ENCODE measurements at places on chromosomes 12 and 14. TPM values are rescaled to one million over a fixed set of nuclear protein-coding genes. Genes with fewer than 3 reads are reported as not detected.

PEBP1 gene
- total RNA-seq: 167 TPM

CCDC197 gene
- not detected for total RNA-seq

CLEC4C gene
- total RNA-seq: not detected

SAMD15 gene
- total RNA-seq: 2.1 TPM

CHGA gene
- not detected for total RNA-seq

CCDC91 gene
- 11.9 TPM for total RNA-seq

SYCP3 gene
- total RNA-seq: not detected

DNA sequence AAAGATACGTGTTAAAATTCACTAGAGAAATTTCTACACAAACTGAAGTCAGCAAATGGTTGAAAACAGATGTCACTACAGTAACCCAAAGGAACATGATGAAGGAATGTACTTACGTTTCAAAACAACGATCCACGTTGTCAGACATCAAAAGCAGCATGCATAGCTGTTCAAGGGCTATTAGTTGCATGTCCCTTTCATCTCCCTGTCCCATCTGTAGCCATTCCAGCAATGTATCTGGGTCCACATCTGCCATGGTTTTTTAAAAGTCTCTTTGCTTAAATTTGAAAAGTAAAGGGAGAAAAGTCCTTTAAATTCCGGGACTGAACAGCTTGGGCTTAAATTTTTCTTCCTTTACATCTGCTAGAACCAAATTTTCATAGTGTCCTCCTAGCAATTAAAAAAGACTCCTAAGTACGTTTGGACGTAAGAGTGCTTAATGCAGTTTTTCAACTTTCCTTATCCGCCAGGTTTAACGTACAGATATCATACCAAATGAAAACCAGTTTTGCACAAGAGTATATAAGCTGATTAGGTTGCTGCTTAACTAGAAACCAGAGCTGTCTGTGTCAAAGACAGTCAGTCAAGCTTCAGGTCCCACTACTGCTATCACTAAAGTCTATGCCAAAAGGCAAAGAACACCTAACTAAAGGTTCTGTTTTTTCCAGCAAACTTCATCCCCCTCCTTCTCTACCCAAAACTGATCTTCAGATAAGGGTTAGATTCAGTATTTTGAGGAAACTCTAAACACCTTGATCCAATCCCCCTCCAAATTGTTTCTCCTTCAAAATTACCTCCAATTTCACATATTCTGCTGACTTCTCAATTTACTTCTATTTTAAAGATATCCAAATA is 1.7 kb downstream of the HECTD1 start:
- peak; percentile 40 for DNase-seq

DNA sequence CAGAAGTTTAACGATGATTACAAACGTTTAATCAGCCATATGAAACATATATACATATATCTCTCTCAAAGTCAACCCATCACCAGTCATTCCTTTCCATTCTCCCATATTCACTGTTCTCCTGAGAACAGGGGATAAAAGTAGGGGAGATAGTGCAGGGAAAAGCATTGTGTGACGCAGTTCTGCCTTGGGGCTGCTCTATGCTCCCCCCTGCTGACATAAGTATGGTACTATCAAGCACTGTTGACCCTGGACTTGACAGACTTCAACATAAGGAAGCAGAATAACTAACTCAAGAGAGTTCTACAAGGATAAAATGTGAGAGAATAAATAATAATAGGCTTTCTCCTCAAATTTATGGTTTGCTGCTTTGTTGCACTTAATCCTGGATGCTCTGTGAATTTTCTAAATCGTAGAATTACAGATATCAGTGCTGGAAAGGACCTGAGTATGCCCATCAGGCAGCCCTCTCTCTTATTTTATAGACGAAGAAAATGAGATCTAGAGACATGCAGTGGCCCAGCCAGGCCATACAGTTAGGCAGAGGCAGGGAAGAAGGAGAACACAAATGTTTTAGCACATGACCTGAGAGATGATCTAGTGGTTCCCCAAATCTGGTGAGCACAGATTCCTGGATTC is 87.2 kb downstream of the SCN8A start:
- peak; percentile 52 for DNase-seq

- DNase-seq: no peak
Measured at GRCh38 chr12:71439362-71439612, 311 bp upstream of the LGR5 start.

DNA sequence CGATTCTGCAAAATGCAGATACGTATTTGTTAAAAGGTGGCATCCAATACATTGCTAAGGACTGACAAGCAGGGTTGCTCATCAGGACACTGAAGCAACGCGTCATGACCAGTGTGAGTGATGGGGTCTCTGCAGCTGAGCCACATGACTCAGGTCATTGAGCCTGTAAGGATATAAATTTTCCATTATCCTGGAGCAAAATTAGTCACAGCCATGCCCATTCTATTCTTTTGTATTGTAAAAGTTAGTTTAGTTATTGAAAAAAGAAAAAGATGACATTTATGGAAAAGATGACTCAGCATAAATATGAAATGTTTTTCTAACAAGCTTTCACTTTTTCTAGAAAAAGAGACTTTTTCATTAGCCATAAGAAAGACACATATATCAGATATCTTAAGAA is 268.0 kb upstream of the TMEM132C start:
- no peak for DNase-seq

- peak; percentile 83 for DNase-seq
Measured at GRCh38 chr14:54108481-54109471, 152.2 kb upstream of the BMP4 start.

DNA sequence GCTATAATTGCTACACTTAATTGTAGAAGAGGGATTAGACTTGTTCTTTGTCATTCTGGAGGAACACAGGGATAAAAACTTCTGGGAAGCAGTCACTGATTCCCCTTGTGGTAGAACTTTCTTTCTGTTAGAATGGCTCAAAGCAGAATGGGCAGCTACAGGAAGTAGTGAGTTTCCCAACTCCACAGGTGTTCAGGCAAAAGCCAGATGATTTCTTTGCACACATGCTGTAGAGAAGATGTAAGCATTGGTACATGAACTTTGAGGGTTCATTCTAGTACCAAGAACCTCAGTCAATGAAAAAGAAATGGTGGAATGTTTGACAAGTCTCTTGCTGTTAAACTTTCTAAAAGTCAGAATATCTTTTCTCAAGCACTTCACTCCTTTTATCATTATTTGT is 4.3 kb downstream of the NDUFA9 start:
- no peak for DNase-seq

- peak; percentile 41 for DNase-seq
Measured at GRCh38 chr12:78797196-78797931, 67.2 kb upstream of the SYT1 start.

GRCh38 chr12:121452985-121453360 is 53.1 kb downstream of the RNF34 start:
- no peak for DNase-seq

DNA sequence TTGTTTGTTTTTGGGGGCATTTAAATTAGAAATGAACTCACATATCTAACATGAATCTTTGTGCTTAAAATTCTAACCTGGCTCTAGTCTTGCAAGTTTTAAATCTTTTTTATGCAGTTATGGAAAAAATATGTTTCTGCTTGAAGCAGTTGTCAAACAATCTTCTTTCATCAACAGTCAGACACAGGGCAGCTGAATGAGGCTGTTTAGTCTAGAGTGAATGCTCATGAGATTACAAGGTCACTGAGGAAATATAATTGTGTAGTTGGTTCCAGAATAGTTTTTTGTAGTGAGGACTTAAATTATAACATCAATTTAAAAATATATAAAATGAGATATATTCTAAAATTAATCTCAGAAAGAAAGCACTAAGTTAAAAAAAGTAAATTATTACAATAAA is 76.5 kb downstream of the TRMT5 start:
- no peak for DNase-seq
